Hair follicle dermal papilla cell (primary cell): ENCODE measurements at places on chromosomes 1 and 21. TPM values are rescaled to one million over a fixed set of nuclear protein-coding genes. Genes with fewer than 3 reads are reported as not detected.

The WNT3A gene
- not detected in 2 replicates for total RNA-seq

The LAPTM5 gene
- 0.97 TPM in 2 replicates for total RNA-seq

The CFHR5 gene
- not detected in 2 replicates for total RNA-seq

The FCRL2 gene
- total RNA-seq: not detected in 2 replicates

The CTH gene
- 6.4 and 8.3 TPM in 2 replicates for total RNA-seq

The FMOD gene
- 1.9 and 4.9 TPM in 2 replicates for total RNA-seq

The HSD3B1 gene
- not detected in 2 replicates for total RNA-seq

The EXTL1 gene
- total RNA-seq: 1.3 and 2.3 TPM in 2 replicates

The CRYBG2 gene
- total RNA-seq: not detected in 2 replicates

The DNAJC28 gene
- total RNA-seq: 1.1 and 1.5 TPM in 2 replicates

The LAMC2 gene
- total RNA-seq: 2.3 and 4.7 TPM in 2 replicates

The MXRA8 gene
- 621 and 684 TPM in 2 replicates for total RNA-seq

The IKBKE gene
- total RNA-seq: 14.1 and 16.6 TPM in 2 replicates

The SFN gene
- 1.3 and 1.5 TPM in 2 replicates for total RNA-seq

The PLEKHA6 gene
- total RNA-seq: 0.12 and 0.32 TPM in 2 replicates

The KAZN gene
- total RNA-seq: 12.3 and 14.1 TPM in 2 replicates

The ITGB2 gene
- total RNA-seq: 2.1 and 3.4 TPM in 2 replicates

The CHD5 gene
- 0.12 and 0.16 TPM in 2 replicates for total RNA-seq

The NFASC gene
- 50.8 and 61.9 TPM in 2 replicates for total RNA-seq

The ARHGEF16 gene
- total RNA-seq: not detected in 2 replicates

The PGLYRP4 gene
- not detected in 2 replicates for total RNA-seq

The DRAXIN gene
- under 0.01 TPM in 1 of 2 replicates, not detected in the other for total RNA-seq

The C1orf94 gene
- total RNA-seq: under 0.01 TPM in 1 of 2 replicates, not detected in the other

The FCRLA gene
- total RNA-seq: 0.12 and 0.49 TPM in 2 replicates

The KRTAP24-1 gene
- not detected in 2 replicates for total RNA-seq

The C8B gene
- not detected in 2 replicates for total RNA-seq

The BNIPL gene
- under 0.01 and 0.12 TPM in 2 replicates for total RNA-seq

The EPB41 gene
- 13.2 and 16.9 TPM in 2 replicates for total RNA-seq

The S100A12 gene
- total RNA-seq: not detected in 2 replicates

The RGSL1 gene
- not detected in 2 replicates for total RNA-seq

The ELAPOR1 gene
- total RNA-seq: 0.32 and 0.85 TPM in 2 replicates
